Fibroblast of villous mesenchyme (primary cell): ENCODE measurements at places on chromosomes 16 and 17.

DNA sequence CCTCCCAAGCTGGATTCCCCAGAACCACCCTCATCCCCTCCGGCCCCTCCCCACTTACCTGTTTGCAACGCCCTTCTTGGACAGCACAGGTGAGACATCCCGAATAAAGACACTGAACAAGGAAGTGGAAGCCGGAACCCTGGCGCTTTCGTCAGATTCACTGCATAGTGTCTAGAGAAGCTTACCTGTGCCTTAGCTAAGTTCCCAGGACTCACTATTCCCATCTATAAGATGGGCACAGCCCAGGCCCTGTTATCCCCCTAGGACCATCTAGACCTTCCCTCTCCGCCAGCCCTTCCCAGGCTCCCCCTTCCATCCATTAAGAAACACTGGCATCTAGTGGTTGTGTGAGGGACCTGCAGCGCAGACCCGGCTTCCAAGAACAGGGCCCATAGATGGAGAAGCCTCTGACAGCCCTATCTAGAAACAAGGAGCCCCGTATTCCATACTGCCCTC lies 26.9 kb upstream of the RPL38 start:
- DNase-seq: peak; percentile 57

DNA sequence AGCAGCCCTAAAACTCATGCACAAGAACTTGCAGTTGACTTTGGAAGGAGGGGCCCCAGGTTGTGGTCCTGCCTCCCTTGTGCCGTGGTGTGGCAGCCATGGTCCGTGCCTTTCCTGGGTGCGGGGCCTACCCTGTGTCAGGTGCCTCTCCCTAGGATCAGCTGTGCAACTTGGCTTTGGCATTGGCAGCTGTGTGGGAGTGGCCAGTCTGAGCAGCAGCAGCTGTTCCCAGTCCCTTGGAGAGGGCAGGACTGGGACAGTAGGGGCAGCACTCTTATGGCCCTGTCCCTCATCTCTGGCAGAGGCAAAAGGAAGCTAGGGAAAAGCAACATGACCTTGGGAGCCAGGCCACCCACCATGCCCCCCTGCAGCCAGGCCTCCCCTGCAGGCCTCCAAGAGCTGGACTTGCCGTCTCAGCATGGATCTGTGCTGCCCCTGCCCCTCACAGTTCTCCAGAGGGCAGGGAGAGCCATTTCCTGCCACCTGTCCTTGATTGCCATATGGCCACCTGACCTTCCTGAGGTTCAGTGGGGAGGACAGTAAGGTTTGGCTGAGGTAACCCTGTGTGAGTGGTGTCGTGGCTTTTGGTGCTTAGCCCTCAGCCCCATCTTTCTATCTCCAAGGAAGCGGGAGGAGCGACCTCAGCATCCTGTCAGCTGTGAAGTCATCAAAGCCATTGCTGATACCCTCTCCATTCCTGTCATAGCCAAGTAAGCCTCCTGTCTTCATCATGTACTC lies 15.5 kb upstream of the NFATC3 start:
- DNase-seq: no peak

GRCh38 chr17:81567191-81567590 lies 15.0 kb upstream of the FAAP100 start:
- DNase-seq: no peak

DNA sequence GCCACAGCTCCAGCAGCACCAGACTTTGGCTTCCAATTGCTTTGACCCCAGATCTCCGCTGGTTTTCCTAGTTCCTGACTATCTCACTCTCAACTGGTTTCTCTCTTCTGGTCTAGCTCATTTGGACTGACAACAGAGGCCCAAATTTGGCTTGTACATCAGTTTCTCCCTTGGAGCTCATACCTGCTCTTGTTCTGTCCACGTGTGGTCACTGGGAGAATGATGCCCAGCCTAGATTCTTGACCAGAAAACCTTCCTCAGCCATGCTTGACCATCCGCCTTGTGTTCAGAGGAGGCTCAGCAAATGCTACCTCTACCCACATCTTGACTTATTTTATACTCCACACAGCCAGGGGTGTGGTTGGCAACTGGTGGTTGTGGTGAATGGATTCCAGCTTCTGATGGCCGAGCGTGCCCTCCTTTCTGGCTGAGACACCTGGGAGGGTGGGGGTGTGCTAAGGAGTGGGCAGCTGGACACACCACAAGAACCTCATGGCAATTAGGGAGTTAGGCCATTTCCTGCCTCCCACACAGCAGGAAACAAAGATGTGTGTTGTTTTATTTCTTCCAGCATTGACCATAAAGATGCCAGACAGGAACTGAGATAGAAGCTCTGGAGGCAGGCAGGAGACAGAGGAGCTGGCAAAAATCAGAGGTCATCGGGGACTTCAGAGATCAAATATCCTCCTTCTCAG lies 93.8 kb upstream of the FAM20A start:
- no peak for DNase-seq

DNA sequence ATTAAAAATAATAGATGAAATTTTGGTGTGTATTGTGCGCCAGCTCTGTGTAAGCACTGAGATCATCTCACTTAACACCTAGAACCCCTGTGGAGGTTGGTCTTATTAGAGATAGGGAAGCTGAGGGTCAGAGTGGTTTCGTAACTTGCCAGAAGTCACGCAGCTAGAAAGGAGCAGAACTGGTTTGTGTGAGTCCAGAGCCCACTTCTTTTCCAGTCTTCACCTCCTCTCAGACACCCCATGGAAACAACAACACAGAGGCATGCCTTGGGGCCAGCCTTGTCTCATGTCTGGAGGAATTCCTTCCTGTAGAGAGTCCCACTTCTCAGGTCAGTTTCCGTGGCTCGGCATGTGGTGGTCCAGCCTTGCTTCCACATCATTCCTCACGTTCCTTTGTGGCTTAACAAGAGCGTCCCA lies 16.5 kb downstream of the YPEL2 start:
- no peak for DNase-seq

GRCh38 chr16:23607726-23608125 lies 11.6 kb upstream of the NDUFAB1 start:
- no peak for DNase-seq

GRCh38 chr16:72875291-72876031 lies 172.5 kb downstream of the ZFHX3 start:
- no peak for DNase-seq
